Activated T-cell treated with anti-CD3 and anti-CD28 coated beads for 1 hour (primary cell): ENCODE measurements at places on chromosomes 3 and 15.

DNA sequence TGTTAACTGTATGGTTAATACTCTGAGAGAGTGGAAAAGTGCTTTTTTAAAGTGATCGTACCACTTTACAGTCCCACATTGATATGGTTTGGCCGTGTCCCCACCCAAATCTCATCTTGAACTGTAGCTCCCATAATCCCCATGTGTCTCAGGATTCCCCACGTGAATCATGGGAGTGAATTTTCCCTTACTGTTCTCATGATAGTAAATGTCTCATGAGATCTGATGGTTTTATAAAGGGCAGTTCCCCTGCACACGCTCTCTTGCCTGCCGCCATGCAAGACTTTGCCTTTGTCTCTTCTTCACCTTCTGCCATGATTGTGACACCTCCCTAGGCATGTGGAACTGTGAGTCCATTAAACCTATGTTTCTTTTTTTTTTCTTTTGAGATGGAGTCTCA lies 109.2 kb downstream of the TCF12 start:
- DNase-seq, result no peak

- DNase-seq, result no peak
Observed at GRCh38 chr15:88256279-88257230, at the start of gene NTRK3. Gene NTRK3 (minus strand): TSS chr15:88256739. CDS start chr15:88256153, 586 bp downstream.

- no peak for DNase-seq
Observed at GRCh38 chr3:171198781-171199472, 172.4 kb upstream of the SLC2A2 start.

DNA sequence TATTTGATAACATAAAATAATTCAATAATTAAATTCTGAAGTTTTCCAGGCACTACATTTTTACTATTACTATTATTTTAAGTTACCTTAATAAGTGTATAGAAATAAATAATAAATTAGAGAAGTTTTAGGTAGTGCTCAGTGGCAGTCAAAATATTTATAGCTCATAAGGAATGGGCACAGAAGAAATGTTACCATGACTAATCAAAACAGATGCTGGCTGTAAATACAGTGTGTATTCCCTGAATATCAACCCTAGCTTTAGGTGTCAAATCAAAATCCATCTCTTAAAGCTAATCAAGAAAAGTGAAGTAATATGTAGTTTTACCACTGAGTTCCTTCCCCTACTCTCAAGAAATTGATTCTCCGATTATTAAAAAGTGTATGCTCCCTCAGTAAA lies 35.5 kb downstream of the ZBTB20 start:
- DNase-seq, result no peak

DNA sequence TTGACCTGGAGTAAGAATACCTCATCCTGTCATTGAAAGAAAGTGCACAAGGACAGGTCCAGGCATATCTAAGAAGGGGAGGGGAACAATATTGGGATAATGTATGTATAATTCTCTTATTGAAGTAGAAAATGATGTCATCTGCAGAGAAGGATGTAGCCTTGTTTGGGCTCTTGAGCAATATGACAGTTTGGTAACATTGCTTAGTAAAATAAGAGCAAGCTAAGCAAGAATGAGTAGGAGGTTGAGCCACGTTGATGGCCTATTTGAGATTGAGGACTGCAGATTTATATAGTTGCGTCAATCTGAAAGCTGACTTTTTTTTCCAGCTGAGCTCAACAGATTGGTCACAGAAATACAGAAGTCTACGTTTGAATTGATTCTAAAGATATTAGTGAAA lies 145.2 kb downstream of the FILIP1L start:
- DNase-seq, result no peak

- no peak for DNase-seq
Observed at GRCh38 chr15:92839696-92840095, 60.4 kb upstream of the CHD2 start.

GRCh38 chr3:55584030-55584429 lies 96.9 kb upstream of the WNT5A start:
- DNase-seq, result no peak
